ENCODE measurements at places on chromosomes 5 and 9.

GRCh38 chr5:112195924-112196323, 223.2 kb downstream of the EPB41L4A start:
- no peak for DNase-seq

GRCh38 chr5:173823721-173824567, 64.2 kb upstream of the CPEB4 start:
- DNase-seq, result no peak

- DNase-seq, result no peak
Observed at GRCh38 chr9:79053598-79053997, 518.2 kb upstream of the TLE4 start.

DNA sequence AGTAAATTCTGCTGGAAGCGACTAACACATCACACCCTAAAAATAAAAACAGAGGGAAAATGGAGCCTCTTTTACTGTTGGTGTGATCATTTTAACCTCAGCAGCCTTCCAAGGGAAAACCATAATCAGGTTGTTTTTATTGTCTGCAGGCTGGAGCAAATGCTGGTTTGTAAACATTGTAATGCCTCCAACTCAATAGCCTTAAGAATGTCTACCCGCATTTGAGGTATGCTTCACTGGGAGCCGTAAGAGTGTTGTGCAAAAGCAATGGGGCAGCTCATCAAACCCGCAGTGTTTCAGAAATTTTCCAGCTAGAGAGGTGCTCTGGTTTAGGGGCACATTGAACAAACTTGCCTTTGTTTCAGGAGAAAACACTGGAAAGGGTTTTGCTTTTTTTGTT, 17.0 kb downstream of the NIM1K start:
- no peak for DNase-seq

DNA sequence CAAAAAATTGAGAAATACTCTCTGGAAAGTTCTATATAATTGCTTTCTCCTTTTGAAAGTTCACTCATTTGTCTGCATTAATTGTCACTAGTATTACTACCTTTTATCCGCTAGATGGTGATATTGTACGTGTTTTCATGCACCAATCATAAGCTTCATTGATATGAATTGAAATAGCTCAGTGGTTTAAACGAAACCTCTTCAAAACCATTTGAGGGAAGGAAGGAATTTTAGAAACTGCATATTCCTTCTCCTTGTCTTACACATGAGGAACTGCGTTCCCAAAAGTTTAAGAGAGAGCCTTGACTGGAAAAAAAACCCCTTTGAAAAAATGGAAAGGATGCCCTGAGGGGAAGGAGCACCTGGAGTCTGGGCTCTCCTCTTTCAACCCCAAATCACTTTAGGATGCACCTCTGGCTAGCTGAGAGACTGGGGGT, 98.6 kb downstream of the YTHDC2 start:
- no peak for DNase-seq

DNA sequence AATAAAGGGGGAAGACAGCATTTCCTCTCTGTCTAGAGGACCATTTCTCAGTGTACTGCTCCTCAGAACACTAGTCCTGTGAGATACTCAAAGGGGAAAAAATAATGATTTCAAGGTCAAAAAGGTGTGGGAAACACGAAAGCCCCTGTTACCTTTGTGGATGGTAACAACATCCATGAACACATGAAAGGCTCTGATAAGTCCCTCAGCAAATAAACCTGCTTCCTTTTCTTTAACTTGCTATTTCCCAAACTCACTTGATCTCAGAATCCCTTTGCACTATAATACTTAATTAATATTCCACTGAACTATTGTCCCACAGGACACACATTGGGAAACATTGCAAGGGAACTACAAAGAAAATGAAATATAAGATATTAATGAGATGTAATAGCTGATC, 65.6 kb downstream of the SMIM23 start:
- no peak for DNase-seq

DNA sequence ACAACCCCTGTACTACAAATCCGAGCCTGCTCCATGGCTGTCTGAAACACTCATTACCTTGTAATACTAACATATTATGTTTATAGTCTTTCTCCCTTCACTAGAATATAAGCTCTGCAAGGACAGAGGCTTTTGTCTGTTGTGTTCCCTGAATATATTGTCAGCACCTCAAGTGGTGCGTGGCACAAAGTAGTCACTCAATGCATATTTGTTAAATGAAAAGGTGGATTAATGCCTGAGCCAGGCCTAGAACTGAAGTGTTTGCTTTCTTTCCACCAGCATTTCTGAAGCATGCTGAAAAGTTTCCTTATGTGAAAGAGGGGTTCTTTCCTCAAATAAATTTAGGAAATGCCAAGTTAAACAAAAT, 36.3 kb downstream of the ELL2 start:
- DNase-seq, result no peak

DNA sequence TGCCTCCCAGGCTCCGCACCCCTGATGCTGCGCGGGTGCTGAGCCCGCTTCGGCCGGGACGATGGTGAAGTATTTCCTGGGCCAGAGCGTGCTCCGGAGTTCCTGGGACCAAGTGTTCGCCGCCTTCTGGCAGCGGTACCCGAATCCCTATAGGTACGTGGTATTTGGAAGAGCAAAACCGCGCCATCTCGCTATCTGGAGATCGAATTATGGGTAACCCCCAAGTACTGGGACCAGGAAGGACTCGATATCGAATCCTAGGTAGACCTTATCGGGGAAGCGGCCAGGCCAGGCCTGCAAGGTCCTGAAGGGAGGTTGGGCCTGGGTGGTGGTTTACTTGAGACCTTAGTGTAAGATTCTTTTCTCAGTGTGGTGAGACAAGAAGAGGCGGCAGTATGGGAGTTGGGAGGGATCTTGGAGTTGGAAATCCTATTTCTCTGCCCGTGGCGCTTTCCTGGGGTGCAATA, 359 bp downstream of the PRELID1 start:
- DNase-seq, result no peak
